Ovary (tissue), 10 donors: ENCODE measurements at places on chromosomes 12 and 14. TPM values are rescaled to one million over a fixed set of nuclear protein-coding genes. Genes with fewer than 3 reads are reported as not detected.
A peak's percentile ranks its signal among the peaks of the same experiment; 100 is the strongest.

Gene FRMD6
- 42.9 TPM for total RNA-seq

- peak within 1 kb of the TSS; percentile 47 for H3K4me3 ChIP-seq
- no peaks in the 10 kb centered on the region for H3K36me3 ChIP-seq
- H3K27ac ChIP-seq = no peak within 1 kb of the TSS
- H3K27me3 ChIP-seq = no peaks in the 10 kb centered on the region
- peaks cover 5% of the 10 kb centered on the region for H3K4me1 ChIP-seq
Measured at GRCh38 chr14:52267501-52268278, at the start of gene PTGDR. Gene PTGDR (plus strand): TSS chr14:52267698. CDS start chr14:52267815, 117 bp downstream.

GRCh38 chr14:65142429-65142828 is 40.1 kb upstream of the MAX start:
- H3K27ac ChIP-seq = no peak overlapping the region
- H3K4me3 ChIP-seq = no peak overlapping the region
- no peaks in the 10 kb centered on the region for H3K27me3 ChIP-seq
- DNase-seq = no peak
- H3K36me3 ChIP-seq = no peaks in the 10 kb centered on the region
- no peaks in the 10 kb centered on the region for H3K4me1 ChIP-seq

- H3K27me3 ChIP-seq = no peaks in the 10 kb centered on the region
- no peak overlapping the region for H3K4me3 ChIP-seq
- no peak for DNase-seq
- H3K27ac ChIP-seq = no peak overlapping the region
- peaks cover 1% of the 10 kb centered on the region for H3K4me1 ChIP-seq
- H3K36me3 ChIP-seq = no peaks in the 10 kb centered on the region
Measured at GRCh38 chr12:23694920-23695319, 254.6 kb downstream of the SOX5 start.
